ENCODE measurements at places on chromosomes 6 and 20. TPM values are rescaled to one million over a fixed set of nuclear protein-coding genes. Genes with fewer than 3 reads are reported as not detected.

- DNase-seq = no peak
These were observed 153.7 kb downstream of the TMEM242 start for GRCh38 chr6:157169656-157170055.

Gene FITM2
- 6.1 TPM for total RNA-seq

- no peak for DNase-seq
These were observed 20.5 kb downstream of the BCAS4 start for GRCh38 chr20:50815162-50815989.

DNA sequence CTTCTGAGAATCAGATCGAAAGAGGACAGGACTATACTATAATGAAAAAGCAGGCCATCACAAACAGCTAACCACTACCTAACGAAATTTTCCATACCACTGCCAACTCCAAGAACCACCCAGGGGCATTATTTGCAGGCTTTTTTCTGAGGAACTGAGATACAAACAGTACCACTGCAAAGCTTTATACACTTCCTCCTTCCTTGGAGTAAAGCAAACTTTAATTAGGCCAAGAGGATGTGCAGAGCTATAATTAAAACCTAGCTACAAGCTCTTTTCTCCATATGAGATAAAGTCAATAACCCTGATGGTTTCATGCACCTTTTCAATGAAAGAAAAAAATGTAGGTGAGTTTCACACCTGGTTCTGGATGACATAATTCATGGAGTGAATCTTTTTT, 68.5 kb downstream of the ELOVL5 start:
- no peak for DNase-seq

DNA sequence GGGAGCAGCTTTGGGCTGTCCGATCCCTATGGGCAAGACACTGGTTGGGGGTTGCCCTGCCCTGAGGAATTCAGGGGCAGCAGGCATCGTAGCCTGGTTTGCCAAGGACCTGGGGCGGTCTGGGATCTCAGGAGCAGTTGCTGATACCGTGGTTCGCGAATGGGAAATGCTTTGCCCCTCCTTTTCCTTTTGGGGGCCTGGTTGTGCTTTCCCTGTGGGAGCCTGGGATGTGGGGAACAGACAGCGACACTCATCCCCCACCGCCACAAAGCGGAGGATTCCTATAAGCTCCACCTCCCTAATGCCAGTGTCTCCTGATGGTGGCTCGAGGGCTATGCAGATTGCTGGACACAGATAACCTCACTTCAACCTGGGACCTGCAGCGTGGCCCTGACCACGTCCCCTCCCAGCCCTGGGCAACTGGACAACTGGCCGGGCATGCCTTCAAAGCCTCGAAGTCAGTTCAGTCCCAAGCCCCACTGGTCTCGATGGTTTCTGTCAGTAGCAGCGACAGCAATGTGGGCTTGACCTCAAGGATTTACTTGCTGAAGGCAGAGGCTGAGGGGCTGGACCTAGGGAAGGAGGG, 3.3 kb downstream of the CEBPB start:
- DNase-seq = peak; percentile 82

DNA sequence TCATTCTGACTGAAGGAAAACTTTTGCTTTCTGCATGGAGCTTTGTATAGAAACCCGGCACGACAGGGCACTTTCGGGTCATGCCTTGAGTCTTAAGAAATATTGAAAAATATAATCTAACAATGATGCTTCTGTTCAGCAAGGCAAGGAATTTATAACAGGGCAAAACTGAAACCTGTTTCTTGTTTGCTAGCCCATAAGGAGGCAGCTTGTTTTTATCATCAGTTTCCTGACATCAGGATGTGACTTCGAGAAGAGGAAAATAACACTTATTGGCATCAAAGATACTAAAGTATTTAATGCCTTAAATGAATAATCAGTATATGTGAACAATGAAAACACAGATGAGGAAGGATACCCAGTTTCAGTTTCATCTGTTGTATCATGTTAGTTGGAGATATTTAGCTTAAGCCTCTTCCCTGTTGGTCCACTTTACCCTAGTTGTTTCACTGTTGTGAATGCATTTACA, 146.5 kb downstream of the CDKAL1 start:
- no peak for DNase-seq

GRCh38 chr20:35820715-35821114, 48.9 kb downstream of the PHF20 start:
- DNase-seq = no peak

Gene HDGFL1
- not detected for total RNA-seq

DNA sequence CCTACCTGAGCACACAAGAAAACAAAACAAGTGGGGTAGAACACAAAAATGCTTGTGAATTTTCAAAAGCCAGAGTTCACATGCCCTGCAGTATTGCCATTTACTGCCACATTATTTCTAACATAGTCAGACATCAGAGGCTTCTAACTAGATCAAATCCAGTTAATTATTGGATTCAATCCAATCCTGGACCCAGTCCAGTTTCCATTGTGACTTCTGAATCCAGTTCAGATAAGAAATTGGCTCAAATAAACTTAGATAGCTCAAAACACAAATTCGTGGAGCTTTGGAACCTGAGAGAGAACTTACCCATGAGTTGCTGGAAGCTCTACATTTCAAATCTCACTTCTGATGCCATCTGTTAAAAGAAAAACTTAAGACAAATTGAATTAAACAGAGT, 85.2 kb upstream of the ANKEF1 start:
- DNase-seq = no peak

DNA sequence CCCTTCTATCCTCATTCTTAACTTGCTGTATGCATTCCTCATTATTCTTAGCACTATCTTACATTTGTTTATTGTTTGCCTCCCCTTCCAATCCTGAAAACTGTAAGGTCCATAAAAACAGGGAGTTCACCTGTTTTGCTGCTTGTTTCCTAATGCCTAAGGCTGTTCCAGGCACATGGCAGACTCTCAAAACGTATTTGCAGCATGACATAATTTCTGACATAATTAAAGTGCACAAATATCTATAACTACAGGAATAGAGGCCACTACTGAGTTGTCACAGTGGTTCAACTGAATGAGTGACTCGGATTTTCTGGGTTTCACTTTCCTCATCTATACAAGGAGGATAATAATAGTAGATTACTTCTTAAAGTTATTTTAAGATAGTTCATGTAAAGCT, 83.0 kb downstream of the HFE start:
- DNase-seq = no peak

GRCh38 chr20:60505423-60505822, 547.2 kb downstream of the CDH26 start:
- DNase-seq = no peak

GRCh38 chr20:37885593-37886503, 17.1 kb upstream of the VSTM2L start:
- DNase-seq = no peak

Gene PHACTR1
- 2.5 TPM for total RNA-seq

Gene SLC32A1
- not detected for total RNA-seq

GRCh38 chr6:119196715-119197114, 118.3 kb upstream of the FAM184A start:
- no peak for DNase-seq

- DNase-seq = no peak
These were observed 1.6 kb downstream of the TRIM27 start for GRCh38 chr6:28922004-28922820.

DNA sequence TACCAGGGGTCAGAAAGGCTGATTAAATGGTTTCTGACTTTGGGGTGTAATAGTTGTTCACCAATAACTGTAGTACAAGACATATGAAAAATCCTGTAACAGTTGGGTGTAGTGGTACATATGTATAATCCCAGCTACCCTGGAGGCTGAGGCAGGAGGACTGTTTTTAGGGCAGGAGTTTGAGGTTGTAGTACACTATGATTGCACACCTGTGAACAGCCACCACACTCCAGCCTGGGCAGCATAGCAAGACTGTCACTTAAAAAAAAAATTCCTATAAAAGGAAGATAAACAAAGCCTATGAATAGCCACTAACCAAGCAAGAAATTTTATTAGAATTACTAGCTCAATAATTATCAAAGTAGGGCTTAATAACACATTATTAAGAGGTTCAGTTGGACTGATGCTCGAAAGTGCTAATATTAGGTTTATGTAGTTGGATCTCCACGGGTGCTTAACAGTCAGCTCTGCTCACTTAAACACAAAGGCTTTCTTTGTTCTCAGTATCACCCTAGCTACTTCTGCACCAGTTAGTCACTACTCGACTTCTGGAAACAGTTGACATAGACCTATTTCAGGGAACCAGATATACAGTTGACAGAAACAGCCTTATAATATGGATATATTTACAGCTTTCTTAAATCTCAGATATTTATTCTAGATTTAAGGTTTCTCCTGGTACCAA, 113.0 kb downstream of the MTFR2 start:
- DNase-seq = no peak

DNA sequence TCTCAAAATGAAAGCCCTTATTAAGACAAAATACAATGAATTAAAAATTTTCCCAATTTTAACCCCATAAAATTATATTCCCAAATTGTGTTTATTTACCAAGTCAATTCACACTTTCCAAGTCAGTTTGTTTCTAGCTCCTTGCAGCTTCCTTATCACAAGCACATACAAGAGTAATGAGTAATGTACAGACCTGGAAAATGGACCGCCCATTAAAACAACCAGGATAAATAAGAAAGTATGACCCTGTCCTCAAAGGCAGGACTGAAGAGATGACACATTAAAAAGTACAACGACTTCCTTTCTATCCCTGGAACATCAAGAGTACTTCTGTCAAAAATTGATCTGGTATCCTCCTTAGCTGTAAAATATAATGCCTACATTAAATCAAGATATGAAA, 47.1 kb upstream of the TMX4 start:
- DNase-seq = no peak

GRCh38 chr6:14912706-14913105, 333.2 kb upstream of the JARID2 start:
- no peak for DNase-seq

DNA sequence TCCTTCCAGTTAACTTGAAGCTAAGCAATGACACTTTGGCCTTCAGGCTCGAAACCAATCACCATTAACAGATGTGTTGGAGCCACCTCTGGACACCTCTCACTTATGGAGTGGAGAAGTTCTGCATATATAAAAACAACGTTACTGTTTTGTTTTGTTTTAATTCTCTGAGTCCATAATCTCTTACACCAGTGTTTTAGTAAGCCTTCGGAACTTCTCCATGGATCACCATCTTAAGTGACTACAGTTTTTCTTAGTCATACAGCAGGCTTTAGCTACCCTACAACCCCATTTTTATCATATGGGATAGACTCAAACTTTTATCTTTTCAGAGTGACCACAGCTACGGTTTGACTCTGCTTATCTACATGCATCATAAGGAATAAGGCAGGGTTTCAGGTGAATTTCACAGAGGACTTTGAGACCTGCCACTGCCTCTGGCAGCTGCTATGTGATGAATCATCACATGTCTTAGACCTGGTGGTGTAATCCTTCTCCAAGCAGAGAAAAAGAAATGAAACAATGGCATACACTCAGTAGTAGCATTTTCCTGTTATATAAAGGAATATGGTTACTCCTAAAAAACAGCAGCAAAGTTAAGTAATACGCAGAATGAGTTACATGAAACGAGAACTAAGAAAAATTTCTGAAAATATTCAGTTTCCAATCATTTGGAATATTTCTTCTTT, 5.5 kb upstream of the HDDC2 start:
- DNase-seq = no peak

DNA sequence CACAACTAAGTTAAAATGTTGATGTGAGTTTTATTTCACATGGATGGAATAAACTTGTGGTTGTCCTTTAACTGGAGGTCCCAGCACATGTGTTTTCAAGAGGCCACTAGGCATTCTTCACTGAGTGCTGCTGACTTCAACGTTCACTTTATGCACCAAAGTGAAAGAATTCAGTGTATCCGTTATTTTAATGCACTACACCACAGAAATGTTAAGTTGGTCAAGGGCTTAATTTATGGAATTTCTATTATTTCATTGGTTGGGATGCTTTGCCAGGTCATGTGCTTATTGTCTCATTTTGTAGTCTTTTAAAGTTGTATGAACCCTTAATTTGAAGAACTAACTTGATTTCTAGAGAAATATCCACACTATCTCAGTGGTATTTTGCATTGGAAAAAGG, 106.4 kb downstream of the PPP1R14C start:
- no peak for DNase-seq

DNA sequence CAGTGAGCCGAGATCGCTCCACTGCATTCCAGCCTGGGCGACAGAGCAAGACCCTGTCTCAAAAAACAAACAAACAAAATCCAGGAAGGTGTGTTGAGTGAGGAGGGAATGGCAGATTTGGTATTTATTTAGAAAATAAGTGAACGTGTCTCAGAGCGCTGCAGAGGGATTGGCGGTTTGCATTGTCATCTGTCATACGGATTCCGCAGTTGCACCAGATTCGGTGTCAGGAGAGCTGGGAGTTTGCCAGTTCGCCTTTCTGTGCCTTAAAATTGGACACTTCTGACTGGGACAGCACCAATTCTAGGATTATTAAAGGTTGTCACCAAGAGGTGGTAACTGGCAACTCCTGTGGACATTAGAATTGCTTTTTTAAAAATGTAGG, 912 bp downstream of the SNRNP48 start:
- no peak for DNase-seq

DNA sequence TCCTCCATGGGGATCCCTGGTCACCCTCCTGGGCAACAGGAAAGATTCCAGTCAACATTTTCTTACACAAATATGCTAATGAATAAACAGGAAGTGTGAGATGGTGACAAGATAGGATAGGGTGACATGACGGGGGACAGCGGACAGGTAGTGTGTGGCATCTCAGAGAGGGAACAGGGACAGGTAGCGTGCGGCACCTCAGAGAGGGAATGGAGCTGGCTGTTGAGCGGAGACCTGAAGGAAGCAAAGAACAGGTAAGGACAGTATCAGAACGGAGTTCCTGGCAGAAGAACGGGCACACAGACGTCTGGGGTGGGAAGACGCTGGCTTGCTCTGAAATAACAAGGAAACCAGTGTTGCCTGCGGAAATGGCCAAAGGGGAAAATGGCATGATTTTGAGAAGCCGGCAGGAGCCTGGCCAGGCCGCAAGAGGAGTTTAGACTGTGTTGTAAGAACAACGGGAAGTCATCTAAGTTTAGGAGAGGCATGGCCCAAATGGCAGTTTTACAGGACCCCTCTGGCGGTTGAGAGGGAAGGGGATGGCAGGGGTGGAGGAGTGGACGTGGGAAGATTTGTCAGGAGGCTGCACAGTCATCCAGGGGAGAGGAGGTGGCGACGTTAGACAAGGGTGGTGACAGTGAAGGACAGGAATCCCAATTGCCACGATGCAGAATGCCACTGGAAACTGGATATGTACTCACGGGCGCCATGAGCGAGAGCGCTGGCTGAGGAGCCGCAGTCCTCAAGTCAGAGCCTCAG, 111.6 kb downstream of the JPH2 start:
- no peak for DNase-seq

Gene ME1
- total RNA-seq = 15.6 TPM

DNA sequence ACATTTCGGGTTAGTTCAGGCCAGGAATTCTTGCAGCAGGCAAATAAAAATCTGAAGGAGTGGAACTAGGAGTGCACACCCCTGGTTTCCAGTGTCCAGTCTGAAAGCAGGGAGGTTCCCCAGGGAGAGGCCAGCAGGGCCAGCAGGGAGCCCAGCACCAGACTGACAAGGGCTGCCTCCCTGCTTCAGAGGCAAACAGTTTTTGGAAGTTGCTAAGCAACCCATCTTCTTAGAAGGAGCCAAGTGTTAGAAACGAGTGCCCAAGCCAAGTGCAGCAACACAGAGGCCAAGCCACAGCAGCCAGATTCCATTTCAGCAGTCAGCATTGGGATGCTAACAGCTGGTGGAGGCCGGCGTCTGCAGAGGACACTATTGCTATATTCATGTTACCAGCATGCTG, 179.1 kb downstream of the SYNDIG1 start:
- DNase-seq = peak; percentile 27

Gene FOXQ1
- total RNA-seq = not detected

Gene ABCF1
- 38.8 TPM for total RNA-seq

Gene INSM1
- total RNA-seq = not detected

Gene GRM4
- not detected for total RNA-seq

Gene PLN
- total RNA-seq = 454 TPM
